ENCODE measurements at places on chromosomes 1 and 21.

DNA sequence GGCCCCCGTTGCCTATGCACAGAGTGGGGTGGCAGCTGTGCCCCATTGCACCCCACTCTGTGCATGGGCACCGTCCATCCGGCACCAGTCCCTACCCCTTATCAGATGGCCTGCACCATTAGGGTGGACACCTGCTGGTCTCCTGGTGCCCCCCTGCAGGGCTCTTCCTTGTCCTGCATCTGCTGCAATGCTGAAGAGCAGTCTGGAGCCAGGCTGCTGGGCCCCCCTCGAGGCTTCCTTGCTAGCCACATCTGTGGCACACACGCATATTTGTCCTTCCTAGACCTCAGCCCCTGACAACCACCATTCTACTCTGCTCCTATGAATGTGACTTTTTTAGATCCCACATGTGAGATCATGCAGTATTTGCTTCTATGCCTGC, 56.4 kb downstream of the COL18A1 start:
- DNase-seq, result no peak

DNA sequence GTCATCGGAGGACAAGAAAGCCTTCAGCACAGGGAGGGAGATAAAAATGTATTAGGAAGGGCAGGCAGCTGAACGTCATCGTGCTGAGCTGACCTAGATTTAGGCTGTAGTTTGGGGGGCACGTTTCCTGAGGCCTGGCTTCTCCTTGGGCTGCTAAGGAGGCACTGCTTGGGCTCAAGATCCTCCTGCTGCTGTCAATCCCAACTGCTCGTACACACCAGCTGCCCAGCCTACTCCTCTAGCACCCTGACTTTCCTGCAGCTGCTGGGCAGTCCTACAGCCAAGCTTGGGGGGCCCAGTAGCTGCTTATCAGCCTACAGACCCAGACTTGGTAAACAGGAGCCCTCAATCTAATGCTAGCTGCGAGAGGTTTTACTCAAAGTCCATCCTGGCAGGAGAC, 6.2 kb downstream of the TMEM35B start:
- no peak for DNase-seq

GRCh38 chr1:19179597-19180264, 30.3 kb downstream of the UBR4 start:
- peak; percentile 55 for DNase-seq

- no peak for DNase-seq
Measured at GRCh38 chr1:12594966-12595756, 22.8 kb downstream of the DHRS3 start.

- no peak for DNase-seq
Measured at GRCh38 chr1:214579183-214579582, 23.8 kb upstream of the CENPF start.

GRCh38 chr1:175269151-175269550, 76.6 kb upstream of the KIAA0040 start:
- no peak for DNase-seq

DNA sequence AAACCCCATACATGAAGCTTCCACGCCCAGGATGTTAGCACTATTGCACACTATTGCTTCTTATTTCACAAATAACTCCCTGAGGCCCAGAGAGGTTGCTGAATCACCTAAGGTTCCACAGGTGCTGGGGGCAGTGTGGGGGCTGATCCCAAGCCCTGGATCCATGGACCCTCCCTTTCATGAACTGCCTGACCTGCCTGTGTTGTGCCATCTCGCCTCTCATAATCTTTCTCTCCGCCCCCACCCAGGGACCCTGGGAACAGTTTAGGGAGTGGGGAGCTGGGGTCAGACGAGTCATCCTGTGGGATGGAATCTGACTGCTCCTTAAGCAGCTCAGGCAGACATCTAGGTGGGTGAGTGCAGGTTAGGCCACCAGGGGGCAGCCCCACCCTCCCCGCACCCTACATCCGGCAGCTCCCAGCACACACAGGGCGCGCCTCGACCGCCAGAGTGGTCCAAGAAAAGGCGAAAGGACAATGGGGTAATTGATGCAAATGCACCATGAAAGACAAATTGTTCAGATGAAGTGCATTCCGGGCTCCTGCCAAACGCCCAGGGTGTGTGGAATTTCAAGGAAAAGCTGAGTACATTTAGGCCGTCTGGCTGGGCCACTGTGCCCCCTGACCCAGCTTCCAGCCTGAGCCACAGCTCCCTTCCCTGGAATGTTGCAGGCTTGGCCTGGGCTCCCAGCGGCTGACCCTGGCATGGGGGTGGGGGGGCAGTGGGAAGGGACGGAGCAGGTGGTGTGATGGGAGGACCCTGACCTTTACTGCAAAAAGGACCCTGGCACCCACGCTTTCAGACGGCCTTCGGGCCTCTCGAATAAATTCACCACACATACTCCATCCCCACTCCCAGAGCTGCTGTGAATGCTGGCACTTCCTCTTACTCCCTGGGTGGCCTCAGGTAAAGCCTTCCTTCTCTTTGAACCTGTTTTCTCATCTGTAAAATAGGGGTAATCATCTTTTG, 20.8 kb downstream of the PHLDA3 start:
- DNase-seq, result peak; percentile 79

DNA sequence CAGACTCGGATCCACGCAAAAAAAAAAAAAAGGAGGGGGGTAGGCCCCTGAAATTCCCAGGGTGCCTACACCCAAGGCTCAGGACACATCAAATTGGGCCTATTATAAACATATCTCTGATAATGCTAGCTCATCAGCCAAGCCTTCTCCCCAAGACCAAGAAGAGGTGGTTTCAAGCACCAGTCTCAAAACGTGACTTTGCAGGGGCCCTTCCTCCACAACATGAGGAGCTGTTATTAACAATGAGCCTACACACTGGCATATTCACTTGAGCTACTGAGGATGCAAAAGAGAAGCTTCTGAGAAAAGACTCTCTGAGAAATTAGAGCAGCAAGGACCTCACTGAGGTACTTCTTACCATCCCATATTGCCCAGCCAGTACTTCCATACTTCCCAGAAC, 32.7 kb downstream of the ERI3 start:
- no peak for DNase-seq

- DNase-seq, result no peak
Measured at GRCh38 chr1:243742819-243743218, 107.2 kb downstream of the AKT3 start.

DNA sequence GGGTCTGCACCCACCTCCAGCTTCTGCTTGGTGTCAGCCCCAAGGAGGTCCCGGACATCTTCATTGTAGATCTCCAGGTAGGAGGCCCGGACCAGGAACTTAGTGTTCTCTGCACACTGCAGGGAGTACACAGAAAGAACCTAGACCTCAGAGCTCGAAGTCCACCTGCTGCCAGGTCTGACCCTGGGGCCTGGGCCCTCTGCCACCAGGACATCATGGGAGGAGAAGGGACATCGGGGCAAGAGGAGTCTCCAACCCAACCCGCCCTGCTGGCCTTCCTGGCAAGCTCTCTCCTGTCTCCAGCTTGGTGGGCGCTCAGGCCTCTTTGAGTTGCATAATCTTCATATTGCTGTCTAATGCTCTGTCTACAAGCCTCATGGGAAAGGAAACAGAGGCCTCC, 4.4 kb downstream of the KIF17 start:
- DNase-seq, result no peak

Measured in activated CD4-positive, alpha-beta T cell treated with anti-CD3 and anti-CD28 coated beads, Interleukin-10, Interleukin-2, amounts not matched to agents 100 ng/mL and 50 ng/mL, durations not matched to agents 16 hours and 8 hours (primary cell).